CD4-positive, alpha-beta memory T cell (primary cell): ENCODE measurements at places on chromosomes 4 and X. TPM values are rescaled to one million over a fixed set of nuclear protein-coding genes. Genes with fewer than 3 reads are reported as not detected.

SMIM43 gene
- polyA plus RNA-seq = not detected

SYN1 gene
- 0.49 TPM for polyA plus RNA-seq

SSX2 gene
- not detected for polyA plus RNA-seq

EXOC1L gene
- not detected for polyA plus RNA-seq

MEPE gene
- not detected for polyA plus RNA-seq

ATP6AP2 gene
- polyA plus RNA-seq = 191 TPM

SYNPO2 gene
- 0.04 TPM for polyA plus RNA-seq

ADGRG2 gene
- polyA plus RNA-seq = not detected

TLR2 gene
- 1.3 TPM for polyA plus RNA-seq

EDA gene
- polyA plus RNA-seq = 2.9 TPM
